ENCODE measurements at places on chromosomes 2 and 18. TPM values are rescaled to one million over a fixed set of nuclear protein-coding genes. Genes with fewer than 3 reads are reported as not detected.

Gene SYT4
- total RNA-seq, result 0.39 TPM

Gene CCDC121
- total RNA-seq, result 6.3 TPM

Gene GALNT5
- total RNA-seq, result 8.3 TPM

Gene UGT1A8
- total RNA-seq, result not detected

Gene CTAGE1
- not detected for total RNA-seq

Gene TEKT4
- not detected for total RNA-seq

Gene CMPK2
- 3.1 TPM for total RNA-seq
